Esophagus muscularis mucosa (tissue), 4 donors: ENCODE measurements at places on chromosomes 4 and X. TPM values are rescaled to one million over a fixed set of nuclear protein-coding genes. Genes with fewer than 3 reads are reported as not detected.

DNA sequence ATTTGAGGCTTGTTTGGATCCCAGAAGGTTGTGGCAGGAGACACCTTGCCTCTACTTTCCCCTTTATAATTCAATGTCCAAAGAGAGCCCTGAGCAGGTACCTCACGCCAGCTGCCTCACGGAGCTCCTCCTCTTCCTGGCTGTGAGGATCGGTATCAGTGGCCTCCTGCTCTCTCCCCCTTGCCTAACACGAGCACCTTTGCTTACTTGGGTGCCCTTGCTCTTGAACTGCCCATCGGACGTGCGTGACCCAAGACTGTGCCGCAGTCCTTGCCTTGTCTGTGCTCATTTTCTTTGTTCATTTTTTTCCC is 27.8 kb upstream of the MSANTD1 start:
- peaks cover 98% of the 10 kb centered on the region for H3K36me3 ChIP-seq
- H3K4me3 ChIP-seq = no peak overlapping the region
- no peak overlapping the region for H3K27ac ChIP-seq
- H3K4me1 ChIP-seq = peaks cover 10% of the 10 kb centered on the region

DNA sequence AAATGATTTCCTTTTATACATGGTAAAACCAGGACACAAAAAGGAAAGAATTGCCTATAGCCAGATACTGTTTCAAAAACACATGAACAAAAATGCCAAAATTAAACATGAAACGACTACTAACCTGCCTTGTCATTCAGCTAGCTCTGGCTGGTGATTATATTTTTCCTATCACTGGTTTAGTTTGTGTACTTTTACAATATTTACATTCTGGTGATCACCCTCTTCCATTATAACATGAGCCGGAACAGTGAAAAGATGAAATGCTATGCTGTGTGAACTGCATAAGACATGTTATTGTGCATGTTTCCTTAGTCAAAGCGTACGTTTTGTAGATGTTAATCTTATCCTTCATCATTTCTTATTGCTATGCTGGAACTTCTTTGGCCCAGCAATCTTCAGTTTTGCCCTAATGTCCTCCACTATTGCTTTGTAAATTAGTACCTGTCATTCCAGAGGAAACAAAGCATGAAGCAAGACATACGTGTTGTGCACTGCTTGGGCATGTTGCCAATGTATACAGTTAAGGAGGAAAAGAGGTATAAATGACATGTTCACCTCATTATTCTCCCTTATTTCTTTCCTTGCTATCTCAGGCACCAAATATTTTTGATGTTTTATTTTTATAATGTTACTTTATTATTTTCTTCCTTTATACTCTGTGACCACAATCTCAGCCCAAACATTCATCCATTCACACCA is 386.3 kb downstream of the ARHGAP24 start:
- H3K4me3 ChIP-seq = no peak overlapping the region
- no peaks in the 10 kb centered on the region for H3K36me3 ChIP-seq
- H3K27ac ChIP-seq = no peak overlapping the region

GRCh38 chrX:79161655-79162054 is 17.2 kb downstream of the GPR174 start:
- no peaks in the 10 kb centered on the region for H3K36me3 ChIP-seq
- H3K4me3 ChIP-seq = peak overlapping the region; percentile 33
- DNase-seq = no peak
- H3K4me1 ChIP-seq = no peaks in the 10 kb centered on the region

Gene HSFX2
- total RNA-seq = 0.45 TPM
